ENCODE measurements at places on chromosomes 11 and 22.

DNA sequence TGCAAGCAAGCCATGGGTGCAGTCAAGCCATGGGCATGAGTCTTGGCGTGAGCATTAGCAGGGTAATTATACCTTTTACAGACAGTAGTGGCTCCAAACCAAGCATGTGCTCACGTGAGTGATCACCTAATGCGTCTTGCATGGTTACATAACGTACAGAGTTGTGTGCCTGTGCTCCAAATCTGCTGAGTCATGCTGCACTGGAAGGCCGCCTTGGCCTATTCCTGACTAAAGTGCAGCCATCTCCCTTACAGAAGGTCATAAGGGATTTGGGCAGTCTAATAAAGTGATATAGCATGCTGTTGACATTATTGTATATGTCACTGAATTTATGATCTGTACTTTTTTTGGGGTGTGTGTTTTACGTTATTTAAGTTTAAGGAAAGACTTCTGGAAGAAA lies 102.4 kb downstream of the ARHGAP42 start:
- DNase-seq, result no peak

GRCh38 chr11:117083011-117083935 lies 15.0 kb downstream of the SIK3 start:
- DNase-seq, result no peak

GRCh38 chr11:126607776-126608541 lies 252.5 kb downstream of the ST3GAL4 start:
- DNase-seq, result no peak

- DNase-seq, result no peak
Measured at GRCh38 chr11:62654297-62654696, 1.2 kb upstream of the INTS5 start.

GRCh38 chr11:133476570-133477250 lies 55.6 kb downstream of the OPCML start:
- DNase-seq, result no peak

GRCh38 chr22:49487950-49488349 lies 339.7 kb downstream of the BRD1 start:
- DNase-seq, result no peak

DNA sequence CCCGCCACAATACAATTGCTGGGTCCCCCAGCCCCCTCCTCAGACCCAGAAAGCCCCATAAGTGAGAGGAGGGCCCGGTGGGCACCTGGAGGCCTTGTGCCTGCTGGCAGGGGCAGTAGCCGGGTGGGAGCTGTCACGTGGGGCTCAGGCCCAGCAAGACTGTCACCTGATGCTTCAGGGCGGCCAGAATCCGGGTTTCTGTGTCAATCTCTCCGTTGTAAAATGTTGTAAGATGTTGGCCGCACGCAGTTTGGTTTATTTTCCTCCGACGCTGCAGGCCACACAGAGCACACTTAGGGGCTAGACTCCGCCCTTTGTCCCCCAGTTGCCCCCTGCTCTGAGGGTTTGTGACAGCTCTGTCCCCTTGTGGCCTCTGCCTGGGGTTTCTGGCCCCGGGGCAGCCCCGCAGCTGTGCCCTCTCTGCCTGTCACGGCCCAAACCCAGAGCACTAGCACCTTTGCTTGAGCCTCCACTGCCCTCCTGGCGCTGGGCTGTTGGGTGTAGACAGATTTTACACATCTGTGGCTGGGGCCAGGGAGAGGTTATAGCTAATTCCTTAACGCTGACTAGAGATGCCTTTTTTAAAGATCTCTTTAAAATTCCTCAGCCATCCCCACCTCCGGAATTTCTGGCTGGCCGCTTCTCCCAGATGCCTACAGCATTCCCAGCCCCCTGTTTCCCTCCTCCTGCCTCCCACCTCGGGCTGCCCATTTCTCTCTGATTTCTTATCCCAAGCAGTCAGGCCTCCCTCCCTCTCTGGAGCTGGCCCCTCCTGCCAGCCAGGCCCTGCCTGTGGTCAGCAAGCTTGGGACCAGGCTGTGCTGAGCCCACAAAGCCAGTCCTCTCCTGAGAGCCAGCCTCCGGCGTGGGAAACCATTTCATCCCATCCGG lies 3.2 kb upstream of the PRR5 start:
- no peak for DNase-seq

- DNase-seq, result no peak
Measured at GRCh38 chr11:117874910-117875381, 1.5 kb downstream of the FXYD6 start.

DNA sequence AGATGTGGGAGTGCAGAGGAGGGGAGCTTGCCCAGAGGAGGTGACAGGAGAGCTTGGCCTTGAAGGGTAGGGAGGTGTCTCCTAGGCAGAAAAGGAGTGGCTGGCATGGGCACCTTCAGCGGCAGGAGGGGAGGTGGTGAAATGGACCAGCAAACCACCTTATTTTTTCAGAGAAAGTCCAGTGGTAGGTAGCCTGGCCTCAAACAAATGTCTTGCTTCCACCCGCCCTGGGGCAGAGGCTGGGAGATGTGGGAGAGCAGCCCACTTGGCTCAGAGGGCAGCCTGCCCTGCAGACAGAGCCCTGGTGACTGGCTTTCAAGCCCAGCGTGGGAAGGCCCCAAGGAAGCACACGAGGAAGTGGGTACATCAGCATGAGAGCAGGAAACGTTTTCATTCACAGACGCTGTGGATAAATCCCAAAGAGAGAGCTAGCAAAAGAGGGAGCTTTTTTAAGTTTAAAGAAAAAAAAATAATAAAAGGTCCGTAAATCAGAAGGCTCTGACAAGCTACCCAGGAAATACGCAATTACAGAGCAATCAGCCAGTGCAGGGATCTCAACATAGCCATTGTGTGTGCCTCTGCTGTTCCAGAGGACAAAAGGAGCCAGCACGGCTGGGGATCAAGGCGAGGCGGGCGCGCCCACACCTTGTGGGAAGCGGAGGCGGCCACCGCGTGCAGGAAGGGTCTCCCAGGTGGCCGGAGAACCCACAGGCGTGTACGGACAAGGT lies 238.7 kb upstream of the PLET1 start:
- no peak for DNase-seq

DNA sequence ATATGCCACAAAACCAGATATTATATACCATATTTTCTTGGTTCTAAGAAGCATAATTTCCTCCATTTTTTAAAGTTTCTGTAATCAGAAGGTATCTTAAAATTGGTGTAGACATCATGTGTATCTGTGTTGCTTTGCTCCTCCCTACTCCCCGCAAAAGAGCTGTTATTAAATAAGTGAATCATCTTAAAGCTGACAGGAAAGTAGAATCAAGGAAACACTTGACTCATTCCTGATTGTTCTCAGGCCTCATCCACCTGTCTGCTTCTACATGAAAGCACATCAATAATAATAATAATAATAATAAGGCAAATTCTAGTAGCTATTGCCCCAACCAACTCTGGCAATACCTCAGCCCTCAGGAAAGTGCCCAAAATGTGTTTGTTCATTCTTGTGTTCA lies 26.2 kb upstream of the GUCY1A2 start:
- DNase-seq, result no peak

- peak; percentile 96 for DNase-seq
Measured at GRCh38 chr11:124746621-124747243, 5.3 kb downstream of the VSIG2 start.

GRCh38 chr11:28735511-28735910 lies 627.3 kb downstream of the METTL15 start:
- no peak for DNase-seq

DNA sequence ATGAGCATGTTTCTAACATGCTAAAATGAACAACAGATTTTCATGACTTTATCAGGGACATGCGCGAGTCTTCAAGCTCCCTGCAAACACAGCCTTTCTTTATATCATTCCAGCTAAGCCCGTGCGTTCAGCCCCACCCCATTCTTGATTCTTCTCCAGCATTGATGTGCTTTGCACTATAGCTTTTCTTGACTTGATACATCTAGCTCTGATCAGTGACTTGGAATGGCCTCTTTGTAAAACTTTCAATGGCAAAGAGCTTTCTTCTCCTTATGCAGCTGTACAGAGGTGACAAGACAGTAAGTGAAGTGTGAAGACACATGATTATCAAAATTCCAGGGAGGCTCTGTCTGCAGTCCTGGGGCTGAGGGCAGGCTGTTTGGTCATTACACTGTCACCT lies 561.0 kb downstream of the OPCML start:
- no peak for DNase-seq

- no peak for DNase-seq
Measured at GRCh38 chr11:2248242-2248641, 22.1 kb downstream of the ASCL2 start.

- DNase-seq, result no peak
Measured at GRCh38 chr11:88454881-88455280, 117.3 kb upstream of the CTSC start.

DNA sequence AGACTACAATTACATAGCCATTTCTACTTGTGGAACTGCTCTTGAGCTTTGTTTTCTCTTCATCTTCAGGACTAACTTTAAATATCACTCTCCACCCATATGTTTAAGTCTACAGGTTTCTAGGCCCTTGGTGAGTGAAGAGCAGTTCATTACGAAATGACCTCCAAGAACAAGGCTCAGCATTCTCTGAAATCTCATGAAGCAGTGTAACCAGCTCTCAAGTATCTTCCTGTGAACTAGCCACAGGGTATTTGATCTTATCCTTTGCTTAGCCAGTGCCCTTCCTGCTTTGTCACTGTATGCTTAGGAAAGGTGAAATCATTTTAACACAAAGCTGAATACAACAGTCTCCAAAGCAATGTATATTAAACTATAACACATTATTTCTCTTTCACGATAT lies 20.4 kb upstream of the LYVE1 start:
- DNase-seq, result no peak

- no peak for DNase-seq
Measured at GRCh38 chr11:131334601-131335000, 35.8 kb upstream of the NTM start.

DNA sequence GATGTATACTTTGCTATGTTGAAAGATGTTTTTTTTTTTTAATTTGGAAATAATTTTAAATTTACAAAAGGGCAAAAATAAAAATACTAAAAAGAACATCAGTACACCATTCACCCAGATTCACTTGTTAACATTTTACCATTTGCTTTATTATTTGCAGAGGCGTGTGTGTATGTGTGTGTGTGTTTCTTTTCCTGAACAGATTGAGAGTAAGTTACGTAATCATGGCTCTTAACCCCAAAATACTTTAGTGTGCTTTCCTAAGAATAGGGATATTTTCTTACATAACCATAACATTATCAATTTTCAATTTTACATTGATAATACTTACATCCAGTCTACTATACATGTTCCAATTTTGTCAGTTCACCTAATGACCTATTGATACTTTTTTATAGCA lies 91.5 kb upstream of the HORMAD2 start:
- DNase-seq, result no peak

DNA sequence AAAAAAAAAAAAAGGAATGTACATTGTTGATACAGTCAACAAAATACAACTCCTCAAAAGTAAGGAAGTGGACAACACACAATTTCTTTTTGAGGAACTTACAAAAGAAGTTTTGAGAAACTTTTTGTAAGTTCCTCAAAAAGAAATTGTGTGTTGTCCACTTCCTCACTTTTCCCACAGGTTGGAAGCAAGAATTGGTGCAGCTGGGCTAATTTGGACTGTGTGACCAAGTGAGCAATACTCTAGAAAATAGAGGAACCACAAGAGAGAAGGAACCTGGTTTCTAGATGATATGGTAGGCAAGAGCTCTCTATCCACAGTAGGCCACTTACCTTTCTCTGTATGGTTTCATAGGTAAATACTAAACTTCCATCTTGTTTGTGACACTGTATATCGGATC lies 1053.8 kb downstream of the LRRC4C start:
- DNase-seq, result no peak

DNA sequence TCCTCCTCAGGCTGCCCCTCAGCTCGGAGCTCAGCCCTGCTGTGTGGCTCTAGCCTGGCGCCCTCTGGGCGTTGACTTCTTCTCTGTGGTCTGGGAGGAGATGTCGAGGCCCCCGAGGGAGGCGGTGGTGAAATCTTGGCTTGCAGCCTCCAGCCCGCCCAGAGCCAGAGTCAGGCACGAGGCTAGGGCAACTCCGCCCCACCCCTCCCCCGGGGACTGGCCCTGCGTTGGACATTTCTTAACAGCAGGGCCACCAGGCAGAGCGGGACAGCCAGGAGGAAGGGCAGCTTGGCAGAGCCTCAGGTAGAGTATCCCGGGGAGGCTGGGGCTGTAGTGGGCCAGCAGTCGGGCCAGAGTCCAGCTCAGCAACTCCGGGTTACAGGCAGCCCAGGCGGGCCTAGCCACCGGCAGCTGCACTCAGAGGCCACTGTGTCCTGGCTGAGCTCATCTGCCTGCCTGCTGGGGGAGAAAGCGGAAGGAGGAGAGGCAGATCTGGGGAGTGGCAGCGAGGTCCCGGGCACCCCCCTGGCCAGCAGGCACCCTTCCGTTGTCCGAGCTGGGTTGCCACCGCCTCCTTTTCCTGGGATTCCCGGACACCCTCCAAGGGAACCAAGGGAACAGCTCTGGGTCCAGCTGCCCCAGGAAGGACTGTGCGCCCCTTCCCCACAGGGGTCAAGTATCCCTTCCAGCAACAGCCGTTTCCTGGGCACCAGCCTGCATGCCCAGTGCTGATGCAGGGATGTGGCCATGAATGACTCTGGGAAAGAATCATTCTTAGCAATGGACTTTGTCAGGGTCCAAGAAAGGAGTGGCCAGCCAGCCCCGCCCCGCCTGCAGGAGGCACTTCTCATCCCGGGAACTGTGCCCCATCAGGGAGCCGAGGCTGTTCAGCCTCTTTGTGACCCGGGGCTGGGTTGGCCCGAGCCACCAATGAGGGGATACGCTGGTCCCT lies at the start of gene ALDH3B1:
ALDH3B1 (plus strand) TSS at position 238 of the 952 bp plus-strand sequence. CDS start 4,971 bp downstream, outside the sequence.
- DNase-seq, result peak; percentile 99

GRCh38 chr11:121688860-121689614 lies 236.3 kb upstream of the SORL1-AS1 start:
- DNase-seq, result peak; percentile 6

- DNase-seq, result no peak
Measured at GRCh38 chr11:134346101-134346975, 14.6 kb downstream of the GLB1L2 start.

- DNase-seq, result no peak
Measured at GRCh38 chr11:117966908-117967307, 19.3 kb upstream of the IL10RA start.

GRCh38 chr11:14908214-14908880 lies 16.3 kb upstream of the CYP2R1 start:
- DNase-seq, result no peak

DNA sequence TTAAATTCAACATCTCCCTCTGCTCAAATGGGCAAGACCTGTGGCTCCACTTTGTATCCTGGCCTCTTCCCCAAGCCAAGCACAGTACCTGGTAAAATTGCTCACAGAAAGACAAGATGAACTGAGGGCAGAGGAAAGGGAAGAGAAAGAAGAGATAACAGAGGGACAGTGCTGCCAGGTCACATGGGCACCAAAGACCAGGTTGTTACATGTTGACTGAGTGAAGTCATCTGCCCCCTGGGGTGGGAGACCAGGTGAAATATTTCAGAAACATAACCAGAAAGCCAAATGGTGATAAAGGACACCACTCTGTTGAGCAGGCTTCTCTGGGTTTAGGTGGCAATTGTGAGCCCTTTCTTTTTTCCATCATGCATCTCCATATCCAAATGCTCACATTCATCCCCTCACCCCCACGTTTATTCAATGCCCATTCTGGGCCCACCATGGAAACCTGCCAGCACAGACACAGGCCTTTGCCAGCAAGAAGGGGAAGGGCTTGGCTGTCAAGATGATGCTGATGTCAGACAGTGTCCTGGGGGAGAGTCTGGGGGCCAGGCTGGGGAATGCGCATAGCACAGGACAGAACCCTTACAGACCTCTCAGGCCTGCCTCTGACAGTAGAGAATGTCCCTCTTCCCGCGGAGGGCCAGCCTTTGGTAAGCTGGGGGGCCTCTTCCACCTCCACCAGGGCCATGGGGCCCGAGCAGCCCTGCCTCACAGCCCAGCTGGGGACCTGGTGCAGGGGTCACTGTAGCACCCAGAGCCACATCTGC lies 51.6 kb downstream of the DGCR2 start:
- DNase-seq, result no peak
